Hypothalamus (tissue), 51 donors: ENCODE measurements at places on chromosomes 5 and 9.

DNA sequence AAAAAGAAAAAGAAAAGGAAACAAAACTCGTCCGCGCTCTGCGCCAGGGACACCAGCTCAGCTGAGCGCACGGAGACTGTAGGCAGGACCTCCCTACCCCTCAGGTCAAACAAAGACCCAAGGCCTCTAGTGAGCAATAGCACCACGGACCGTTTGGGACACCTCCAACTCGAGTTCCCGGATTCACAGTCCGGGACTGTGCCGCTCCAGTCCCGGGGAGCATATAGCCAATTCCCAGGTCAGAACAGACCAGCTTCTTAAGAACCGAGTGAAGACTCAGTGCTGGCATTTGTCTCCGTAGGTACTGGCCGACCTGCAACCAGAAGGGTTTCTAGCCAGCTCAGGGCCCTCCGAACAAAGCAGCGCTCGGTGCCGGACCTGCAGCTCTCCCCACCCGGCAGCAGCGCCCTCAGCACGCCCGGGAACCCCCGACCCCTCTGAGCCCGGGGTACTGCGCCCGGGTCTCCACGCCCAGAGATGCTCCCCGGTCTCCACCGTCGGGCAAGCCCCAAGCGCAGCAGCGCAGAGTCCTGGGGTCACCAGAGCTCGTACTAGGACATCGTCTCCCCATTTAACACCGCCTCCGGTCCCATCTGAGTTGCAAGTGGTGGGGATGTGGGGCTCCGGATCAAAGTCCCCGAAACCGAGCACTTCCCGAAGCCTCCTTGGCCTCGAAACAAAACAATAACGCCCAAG, 591 bp downstream of the ABCA1 start:
- DNase-seq, result peak; percentile 42

GRCh38 chr5:132487841-132488555, 2.6 kb downstream of the IRF1 start:
- no peak for DNase-seq

GRCh38 chr5:156589104-156589945, 260.8 kb upstream of the PPP1R2B start:
- DNase-seq, result no peak

- DNase-seq, result no peak
Measured at GRCh38 chr9:68546596-68547390, 6.1 kb upstream of the TMEM252 start.

GRCh38 chr9:94916956-94917355, 190.5 kb downstream of the AOPEP start:
- DNase-seq, result no peak

DNA sequence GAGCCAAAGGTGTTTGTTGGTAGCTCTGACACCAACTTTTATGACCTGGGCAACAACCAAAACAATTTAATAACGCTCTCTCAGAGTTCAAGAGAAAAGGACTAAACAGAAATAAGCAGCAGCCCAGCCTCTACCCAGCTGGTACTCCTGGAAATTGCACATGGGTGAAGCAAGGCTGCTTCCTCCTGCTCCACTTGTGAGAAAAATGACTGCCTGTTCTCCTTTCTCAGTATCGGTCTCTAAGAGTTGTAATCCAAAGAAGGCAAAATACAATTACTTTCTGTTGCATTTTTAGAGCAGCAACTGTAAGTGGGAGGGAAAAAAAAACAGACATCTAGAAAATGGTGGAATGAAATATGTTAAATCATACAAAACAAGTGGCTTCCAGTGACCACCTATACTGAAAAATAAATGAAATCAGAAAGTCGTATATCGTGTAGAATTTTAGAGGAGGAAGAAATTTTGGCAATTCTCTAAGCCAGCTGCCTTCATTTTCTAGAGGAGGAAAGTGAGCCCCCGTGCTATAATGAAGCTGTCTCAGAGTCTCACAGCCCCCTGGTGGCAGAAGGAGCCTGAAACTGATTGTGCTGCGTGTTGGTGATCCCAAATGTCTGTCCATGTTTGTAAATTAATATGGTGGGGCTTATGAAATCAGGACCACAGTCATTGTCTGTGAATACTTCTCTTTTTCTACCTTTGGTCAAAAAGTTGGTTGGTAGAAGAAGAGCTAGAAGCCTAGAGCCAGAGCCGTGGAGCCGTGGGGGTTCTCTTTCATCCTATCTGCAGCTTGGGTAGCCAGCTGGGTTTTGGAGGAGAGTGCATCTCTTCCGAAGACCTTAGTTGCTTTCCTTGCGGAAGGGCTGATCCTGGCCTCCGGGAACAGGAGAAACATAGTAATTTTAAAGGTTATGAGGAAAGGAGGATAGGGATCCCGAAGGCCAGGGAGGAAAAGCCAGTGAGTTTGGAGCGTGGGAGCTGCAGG, 139.9 kb downstream of the PIP5K1B start:
- DNase-seq, result no peak

DNA sequence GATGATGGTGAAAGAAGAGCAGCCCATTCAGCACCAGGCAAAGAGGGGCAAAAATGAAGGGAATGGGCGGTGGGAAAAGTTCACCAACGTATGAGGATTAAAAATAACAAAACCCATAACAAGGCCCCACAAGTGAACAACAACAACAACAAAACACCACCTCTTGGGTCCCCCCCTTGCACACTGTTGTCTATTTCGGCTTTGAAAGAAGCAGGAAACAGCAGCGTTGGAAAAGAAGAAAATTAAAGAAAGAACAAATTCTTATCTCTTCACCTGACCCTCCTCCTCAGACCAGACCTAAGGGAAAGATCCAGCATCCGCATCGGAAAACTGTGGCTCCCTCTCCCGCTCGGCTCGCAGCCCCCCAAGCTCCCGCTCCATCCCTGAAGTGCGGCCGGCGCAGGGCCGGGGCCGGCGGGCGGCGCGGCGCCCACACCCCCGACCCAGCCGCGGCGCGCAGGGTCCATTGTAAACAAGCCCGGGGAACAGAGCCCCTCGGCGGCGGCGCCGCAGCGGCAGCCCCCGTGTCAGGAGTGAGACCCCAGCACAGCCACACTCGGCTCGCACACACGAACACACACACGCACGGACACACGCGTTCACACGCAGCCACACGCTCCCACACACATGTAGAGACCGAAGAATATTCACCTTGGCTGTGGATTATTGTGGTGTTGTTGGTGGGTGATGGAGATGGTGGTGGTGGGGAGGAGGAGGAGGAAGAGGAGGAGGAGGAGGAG, 535 bp downstream of the RFX3 start:
- DNase-seq, result no peak

DNA sequence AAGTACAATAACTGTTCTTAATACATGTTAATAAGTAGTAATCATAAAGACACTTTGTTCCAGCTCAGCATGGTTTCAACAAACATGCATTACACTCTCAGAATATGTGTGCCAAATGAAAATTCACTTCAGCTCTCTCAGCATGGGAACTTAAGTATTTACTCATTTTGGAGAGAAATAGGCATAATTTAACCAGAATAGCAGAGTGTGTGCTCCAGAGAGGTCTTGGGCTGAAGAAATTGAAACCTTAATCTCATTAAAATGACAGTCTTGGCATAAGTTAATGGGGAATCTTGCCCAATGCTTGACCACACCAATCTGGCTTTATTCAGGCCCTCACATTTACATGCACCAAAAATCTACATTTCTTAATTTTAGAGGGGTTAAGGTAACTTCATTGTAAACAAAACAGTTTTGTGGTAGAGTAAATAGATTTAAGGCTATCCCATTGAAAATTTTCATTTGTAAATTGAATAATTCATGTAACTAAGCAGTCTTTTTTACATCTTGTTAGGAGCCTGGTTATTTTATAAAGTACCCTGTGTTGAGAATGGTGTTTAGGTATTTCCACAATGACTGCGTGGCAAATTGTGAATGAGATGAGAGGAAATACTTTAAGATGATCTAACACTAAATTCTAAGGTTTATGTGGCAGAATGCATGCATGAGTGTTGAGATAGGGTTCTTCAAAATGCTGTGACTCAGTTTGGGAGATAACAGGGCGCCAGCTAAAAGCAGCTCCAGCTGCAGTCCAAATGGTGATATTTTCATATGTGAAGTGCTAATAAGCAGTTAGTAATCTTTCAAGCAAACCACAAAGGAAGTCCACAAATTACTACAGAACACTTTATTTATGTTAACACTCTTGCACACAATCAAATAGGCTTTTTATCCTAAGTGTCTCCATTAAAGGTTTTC, 11.3 kb upstream of the LOX start:
- no peak for DNase-seq

DNA sequence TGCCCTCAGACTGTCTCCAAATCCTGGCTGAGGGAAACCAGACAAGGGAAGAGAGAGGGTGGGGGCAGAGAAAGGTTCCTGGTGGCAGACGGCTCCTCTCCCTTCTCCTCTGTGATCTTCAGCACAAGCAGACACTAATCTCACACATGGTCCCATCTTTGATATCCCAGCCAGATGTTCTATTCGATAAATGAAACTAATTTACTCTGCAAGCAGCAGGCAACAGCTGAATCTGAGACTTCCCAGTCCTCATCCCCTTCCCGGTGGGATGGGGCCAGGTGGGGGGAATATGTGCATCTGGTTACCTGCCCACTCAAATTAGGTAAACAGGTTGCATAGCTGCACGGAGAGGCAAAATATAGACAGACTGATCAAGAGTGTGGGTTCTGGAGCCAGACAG, 208.9 kb upstream of the PANK3 start:
- no peak for DNase-seq

DNA sequence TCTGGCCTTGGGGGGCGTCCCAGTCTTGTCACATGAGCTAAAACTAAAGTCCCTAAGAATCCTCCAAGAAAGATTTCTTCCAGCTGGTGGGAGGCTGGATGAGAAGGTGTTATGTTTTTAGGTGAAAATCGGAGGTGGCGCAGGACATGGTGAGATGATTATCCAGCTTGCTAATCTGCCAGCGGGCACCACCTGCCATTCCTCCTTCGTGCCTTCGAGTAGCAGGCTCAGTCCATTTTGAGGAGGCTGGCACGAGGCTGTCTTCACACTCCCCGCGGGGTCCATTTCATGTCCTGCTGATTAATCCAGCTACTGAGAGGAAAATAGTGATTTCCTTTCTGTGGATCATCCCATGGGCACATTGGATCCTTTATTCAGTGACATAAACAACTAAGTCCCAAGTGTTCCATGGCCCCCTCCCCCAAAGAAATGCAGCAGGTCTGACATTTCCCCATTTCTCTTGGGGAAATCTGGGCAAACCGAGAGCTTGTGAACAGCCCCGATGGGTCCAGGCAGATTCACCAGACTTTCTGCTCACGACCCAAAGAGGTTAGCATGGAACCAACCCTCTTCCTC, 38.2 kb upstream of the EXOC3 start:
- DNase-seq, result no peak

GRCh38 chr9:38626006-38626405, 5.6 kb upstream of the ANKRD18A start:
- no peak for DNase-seq

GRCh38 chr9:14593406-14593805, 99.8 kb downstream of the ZDHHC21 start:
- no peak for DNase-seq

GRCh38 chr9:34379334-34380033, 2.8 kb upstream of the MYORG start:
- DNase-seq, result peak; percentile 54

- no peak for DNase-seq
Measured at GRCh38 chr9:8599937-8600336, 800.4 kb upstream of the DMAC1 start.

GRCh38 chr9:104177003-104177611, 83.0 kb downstream of the SMC2 start:
- DNase-seq, result no peak

DNA sequence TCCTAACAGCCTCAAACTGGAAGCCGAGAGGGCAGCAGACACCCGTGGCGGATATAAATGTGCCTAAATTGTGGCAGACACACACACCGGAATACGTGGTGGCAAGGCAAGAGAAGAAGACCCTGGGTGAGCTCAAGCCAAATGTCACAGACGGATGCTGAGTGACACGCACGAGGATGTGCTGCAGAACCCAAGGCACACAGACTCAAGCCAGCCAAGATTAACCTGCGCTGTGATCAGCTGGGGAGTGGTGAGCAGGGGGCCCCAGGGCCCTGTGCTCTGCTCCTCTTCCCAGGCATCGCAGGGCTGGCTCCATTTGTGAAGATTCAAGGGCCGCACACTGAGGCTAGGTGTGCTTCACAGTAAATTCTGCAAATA, 16.4 kb downstream of the SEMA4D start:
- DNase-seq, result no peak

DNA sequence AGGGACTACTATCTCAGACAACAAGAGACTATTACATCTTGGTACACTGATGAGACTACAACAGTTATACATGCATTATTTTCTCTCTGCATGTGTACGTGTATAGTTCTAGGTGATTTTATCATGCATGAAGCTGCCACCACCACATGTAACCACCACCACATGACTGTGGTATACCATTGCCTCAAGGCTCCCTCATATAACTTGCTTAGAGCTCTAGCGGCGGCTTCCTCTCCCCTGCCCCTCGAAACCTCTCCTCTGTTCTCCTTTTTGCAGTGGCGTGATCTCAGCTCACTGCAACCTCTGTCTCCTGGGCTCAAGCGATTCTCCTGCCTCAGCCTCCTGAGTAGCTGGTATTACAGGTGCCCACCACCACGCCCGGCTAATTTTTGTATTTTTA, 162.3 kb downstream of the AOPEP start:
- no peak for DNase-seq
